ENCODE measurements at places on chromosomes 13 and 19.
A peak's percentile ranks its signal among the peaks of the same experiment; 100 is the strongest.

- DNase-seq = no peak
These were observed 61.4 kb upstream of the SLITRK1 start for GRCh38 chr13:83943530-83944279.

DNA sequence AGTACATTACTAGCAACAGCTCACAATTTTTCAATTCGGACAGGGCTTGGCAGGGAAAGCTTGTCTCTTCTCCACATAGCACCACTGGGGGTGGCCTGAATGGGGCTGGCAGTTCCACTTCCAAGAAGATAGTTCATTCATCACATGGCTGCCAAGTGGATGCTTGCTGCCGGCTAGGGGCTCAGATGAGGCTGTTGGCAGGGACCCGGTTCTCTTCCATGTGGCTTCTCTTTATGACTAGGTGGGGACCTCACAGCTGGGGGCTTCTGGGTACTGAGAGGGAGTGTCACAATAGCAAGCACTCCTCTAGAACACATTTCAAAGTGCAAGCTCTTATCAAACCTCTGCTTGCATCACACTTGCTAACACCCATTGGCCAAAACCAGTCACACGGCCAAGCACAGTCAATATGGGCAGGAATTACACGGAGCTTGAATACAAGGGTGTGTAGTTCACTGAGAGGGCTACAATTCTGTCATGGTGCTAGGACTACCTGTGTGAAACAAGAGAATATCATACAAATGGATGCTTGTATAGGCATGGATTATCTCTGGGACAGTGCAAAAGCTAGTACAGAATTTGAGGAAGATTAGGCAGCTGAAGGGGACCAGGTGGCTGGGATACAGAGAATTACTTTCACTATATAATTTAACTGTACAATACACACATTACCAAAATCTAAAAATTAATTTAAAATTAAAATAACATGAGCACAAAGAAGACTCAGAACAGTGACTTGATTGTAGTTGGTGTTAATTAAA, 32.3 kb downstream of the ATP7B start:
- DNase-seq = no peak

DNA sequence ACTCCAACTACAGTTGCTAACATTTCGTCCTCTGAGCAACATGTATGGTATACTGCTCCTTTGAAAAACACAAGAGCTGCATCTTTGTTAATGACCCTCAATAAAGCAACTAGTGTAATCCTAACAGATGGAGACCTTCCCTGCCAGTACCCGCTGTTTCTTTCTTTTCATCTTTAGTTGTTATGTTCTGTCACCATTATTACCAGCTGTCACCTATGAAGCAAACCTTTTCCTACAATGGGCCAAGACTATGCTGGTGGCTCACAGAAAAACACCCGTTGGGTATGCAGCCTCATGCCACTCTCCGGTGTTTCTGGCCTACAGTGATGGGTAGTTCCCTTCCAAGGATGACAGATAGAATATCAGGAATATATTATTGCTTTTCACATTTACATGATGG, 29.7 kb upstream of the CYSLTR2 start:
- DNase-seq = no peak

- DNase-seq = no peak
These were observed 50.7 kb downstream of the NDFIP2 start for GRCh38 chr13:79531542-79532254.

- no peak for DNase-seq
These were observed 37.1 kb downstream of the TINCR start for GRCh38 chr19:5530701-5531100.

DNA sequence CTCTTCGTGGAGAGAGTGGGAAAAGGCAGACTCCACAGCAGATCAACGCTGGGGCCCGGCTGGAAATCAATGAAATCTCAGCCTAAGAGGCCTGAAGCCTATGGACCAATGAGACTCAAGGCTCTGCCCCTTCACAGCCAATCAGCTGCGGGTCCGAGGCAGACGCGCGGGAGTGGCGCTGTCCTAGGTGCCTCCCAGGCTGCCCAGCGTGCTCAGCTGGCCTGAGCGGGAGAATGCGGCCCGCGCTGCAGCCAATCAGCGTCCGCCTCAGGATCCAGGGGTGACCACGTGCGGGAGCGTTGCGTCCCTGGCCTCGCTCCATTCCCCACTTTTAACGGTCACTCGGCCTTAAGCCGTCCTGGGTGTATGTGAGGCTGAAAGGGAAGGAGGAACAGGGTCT, at the start of gene ZBTB32:
Gene ZBTB32, plus strand, starts transcription at position 341 of the 400 bp plus-strand sequence. CDS start 10,069 bp downstream, outside the sequence.
- peak; percentile 52 for DNase-seq

DNA sequence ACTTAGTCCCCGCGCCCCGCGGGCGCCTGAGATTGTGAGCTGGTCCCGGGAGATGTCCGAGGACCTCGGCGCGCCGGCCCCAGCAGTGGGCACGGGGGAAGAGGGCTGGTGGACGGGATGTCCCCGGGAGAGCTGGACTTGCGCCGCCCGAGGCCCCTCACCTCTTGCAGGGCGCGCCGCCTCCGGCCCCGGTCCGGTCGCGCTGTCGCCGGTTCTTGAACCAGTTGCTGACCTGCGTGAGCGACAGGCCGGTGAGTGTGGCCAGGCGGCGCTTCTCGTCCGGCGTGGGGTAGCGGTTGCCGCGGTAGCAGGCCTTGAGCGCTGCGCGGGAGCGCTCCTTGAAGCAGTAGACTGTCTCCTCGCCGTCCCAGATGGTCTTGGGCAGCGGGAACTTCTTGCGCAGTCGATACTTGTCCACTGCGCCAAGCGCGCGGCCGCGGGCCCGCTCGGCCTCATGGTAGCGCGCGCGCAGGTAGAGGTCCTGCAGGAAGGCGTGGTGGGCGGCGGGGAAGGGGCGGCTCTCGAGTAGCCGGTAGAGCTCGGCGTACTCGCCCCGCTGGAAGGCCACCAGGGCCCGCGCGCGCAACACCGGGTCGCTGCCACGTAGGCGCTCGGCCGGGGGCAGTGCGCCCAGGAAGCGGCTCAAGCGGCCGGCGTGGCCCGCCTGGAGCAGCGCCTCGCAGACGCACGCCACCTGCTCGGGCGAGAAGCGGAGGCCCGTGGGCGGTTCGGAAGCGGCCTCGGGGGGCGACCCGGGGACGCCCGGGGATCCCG, 984 bp downstream of the SIX5 start:
- peak; percentile 73 for DNase-seq

DNA sequence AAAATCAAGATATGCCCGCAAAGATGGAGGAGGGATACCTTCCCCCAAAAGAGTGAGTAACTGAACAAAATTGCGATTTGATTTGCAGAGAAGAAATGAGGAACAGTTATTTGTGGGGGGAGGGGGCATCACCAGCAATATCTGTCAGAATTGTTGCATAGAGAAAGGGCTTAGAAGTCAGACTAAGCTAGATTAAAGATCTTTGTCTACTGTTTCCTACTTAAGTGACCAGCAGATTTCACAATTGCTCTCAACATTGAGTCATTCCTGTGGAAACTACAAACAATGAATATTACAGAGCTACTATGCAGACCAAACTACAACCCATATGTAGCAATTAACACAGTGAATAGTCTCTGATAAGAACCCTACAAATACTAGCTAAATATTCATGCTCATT, 27.4 kb downstream of the FPR3 start:
- DNase-seq = no peak

DNA sequence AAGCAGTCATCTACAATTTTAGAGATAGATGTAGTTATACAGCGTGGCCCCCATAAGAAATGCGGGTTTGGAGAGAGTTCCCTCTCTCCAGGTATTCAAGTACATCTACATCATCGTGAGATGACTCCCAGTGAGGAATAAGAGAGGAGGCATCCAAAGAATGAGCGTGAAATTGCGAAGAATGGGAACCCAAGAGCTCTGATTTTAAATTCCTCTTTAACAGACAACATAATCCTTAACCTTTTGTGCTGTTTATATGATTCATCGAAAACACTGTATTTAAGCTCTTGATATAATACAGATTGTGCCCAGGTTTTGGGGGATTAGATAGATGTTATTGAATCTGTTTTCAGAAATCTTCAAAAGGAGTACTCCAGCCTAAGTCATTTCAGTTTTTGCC, 161.5 kb downstream of the COG6 start:
- DNase-seq = peak; percentile 73

DNA sequence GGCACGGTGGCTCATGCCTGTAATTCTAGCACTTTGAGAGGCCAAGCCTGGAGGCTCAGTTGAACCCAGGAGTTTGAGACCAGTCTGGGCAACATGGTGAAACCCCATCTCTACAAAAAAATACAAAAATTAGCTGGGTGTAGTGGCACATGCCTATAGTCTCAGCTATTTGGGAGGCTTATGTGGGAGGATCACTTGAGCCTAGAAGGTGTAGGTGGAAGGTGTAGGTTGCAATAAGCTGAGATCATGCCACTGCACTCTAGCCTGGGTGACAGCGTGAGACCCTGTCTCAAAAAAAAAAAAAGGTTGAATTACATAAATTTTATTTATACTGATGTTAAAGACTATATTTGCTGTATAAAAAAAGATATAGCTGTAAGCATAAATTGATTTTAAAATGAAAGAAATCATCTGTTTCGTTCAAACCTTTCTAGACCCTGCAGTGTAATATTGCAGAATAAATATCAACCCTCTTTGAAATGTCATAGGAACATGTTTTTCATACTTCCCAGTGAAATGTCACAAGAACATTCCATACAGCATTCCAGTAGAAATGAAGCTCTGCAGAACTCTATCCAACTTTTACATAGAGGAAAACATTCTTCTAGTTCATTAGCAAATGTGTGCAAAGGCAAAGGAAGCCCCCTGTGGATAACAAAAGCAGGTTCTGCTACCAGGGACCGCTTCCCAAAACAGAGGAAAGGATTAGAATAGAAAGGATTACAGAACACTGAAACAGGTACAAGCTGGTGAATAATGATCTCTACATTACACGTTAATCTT, 76.0 kb downstream of the CAB39L start:
- DNase-seq = no peak

- DNase-seq = no peak
These were observed 145.9 kb upstream of the SPACA7 start for GRCh38 chr13:112229992-112230872.

GRCh38 chr19:10291554-10292205, 1.9 kb downstream of the ICAM5 start:
- no peak for DNase-seq

DNA sequence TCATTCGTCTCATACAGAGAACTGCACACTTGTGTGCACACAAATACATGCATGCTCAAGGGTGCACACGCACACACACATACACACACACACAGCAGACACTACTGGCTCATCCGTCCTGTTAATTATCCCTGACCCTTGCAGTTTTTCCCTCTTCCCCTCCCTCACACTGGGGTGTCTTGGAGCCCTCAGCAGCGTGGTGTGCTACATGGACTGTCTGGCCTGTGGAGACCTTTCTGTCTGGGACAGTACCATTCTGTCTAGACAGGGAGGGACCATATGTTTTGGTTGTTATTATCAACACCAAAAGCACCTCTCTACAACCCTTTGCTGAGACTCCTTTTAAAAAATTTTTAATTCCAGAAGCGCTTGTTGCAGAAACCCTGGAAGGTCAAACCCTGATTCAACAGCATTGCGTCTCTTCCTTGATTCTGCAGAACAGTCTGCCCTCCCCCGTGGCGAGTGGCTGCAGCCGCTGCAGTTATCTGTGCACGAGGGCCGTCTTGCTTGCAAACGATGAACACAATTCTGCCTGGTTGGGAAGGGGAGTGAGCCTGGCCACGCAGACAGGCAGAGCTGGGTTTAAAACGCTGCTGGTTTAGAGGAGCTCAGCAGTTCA, 374.0 kb downstream of the IRS2 start:
- peak; percentile 80 for DNase-seq

- no peak for DNase-seq
These were observed 32.7 kb upstream of the MATK start for GRCh38 chr19:3818918-3819317.
